ENCODE measurements at places on chromosomes 16 and 17.
A peak's percentile ranks its signal among the peaks of the same experiment; 100 is the strongest.

DNA sequence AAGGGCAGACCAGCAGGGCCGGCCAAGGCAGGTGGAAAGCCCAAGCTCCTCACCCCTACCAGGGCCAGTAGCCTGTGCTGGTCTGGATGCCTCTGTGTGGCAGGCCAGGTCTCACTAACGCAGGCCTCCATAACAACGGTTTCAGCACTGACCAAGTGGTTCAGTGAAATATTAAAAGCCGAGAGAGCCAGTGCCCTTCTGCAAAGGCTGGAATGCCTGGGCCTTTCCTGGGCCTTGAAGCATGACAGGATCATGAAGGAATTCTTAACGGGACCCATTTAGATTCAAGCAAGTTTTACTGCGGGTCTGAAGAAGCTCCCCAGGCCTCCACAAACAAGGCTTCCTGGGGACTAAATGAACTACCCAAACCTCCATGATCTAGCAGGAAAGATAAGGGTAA is 16.3 kb downstream of the ADAD2 start:
- DNase-seq: no peak

DNA sequence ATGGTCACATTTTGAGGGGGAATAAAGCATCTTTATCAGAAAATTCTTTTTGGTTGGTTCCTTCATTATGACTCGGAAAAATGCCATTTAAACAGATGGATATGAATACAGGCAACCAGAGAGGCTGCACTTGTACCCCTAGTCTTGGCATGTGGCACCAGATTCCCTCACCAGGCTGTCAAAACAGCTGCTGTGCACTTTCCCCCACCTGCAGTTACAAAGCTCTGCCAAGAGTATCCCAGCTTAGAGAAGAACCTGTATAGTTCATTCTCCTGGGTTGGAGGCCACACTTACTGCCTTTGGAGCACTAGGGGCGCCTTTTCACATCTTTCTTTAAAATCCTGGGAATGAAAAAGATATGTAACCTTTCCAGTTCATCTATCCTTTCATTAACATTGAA is 190.3 kb downstream of the KIF2B start:
- no peak for DNase-seq

DNA sequence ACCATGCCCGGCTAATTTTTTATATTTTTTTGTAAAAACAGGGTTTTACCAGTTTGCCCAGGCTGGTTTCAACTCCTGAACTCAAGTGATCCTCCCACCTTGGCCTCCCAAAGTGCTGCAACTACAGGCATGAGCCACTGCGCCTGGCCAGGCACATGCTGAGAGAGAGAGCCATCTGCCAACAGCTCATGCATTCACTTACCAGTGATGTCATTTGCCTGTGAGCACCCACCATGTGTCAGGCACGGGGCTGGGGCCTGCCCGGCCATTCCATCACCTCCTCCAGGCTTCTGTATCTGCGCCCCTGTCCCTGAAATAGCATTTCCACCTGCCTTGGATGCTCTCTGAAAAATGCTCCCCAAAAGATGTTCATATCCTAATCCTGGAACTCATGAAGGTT is 43.6 kb upstream of the PEMT start:
- no peak for DNase-seq

GRCh38 chr17:3922765-3923164 is 6.5 kb upstream of the P2RX1 start:
- DNase-seq: no peak

- DNase-seq: no peak
These were observed 85.5 kb upstream of the DOC2B start for GRCh38 chr17:266701-267667.

- peak; percentile 88 for DNase-seq
These were observed 631 bp downstream of the KREMEN2 start for GRCh38 chr16:2964475-2965336.

DNA sequence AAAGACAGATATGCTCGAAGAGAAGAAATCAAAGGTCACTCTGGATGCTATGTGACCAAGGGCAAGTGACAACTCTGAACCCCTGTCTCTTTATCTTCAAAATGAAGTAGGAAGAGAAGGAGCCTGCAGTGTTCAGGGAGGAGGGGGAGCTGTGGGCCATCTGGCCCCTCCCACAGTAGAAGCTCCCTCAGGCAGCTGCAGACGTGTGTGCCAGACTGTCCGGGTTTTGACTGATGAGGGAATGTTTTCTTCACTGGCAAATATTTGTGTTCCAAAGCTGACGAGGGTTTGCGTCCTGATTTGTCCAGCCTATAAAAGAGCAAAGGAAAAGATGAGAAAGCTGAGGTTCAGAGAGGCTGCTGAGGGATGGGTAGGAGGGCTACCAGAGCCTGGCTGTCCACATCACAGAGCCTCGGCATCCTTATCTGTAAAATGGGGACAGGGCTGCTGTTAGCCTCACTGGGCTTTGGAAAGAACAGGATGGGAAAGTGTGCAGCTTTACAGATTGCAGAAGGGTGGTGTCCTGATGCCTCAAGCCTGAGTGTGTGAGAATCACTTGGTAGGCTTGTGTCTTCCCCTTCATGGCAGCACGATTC is 1.8 kb upstream of the GINS2 start:
- no peak for DNase-seq

GRCh38 chr17:81000631-81001357 is 9.2 kb downstream of the CHMP6 start:
- no peak for DNase-seq

- DNase-seq: no peak
These were observed 11.1 kb upstream of the RNF112 start for GRCh38 chr17:19399750-19400450.

DNA sequence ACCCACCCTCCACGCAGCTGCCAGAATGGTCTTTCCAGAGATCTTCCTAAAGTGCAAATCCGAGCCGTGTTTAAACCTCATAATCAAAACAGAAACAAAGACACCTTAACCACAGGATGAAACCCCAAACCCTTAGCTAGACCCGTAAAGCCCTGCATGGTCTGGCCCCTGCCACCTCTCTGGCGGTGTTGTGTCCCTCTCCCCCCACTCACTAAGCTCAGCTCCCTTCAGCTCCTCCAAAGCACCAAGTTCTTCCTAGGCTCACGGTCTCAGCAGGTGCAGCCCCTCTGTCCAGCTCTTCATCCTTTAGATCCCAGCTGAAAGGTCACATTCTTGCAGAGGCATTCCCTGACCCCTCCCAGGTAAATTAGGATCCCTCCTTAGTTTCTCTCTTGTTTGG is 4.4 kb upstream of the NXPH3 start:
- DNase-seq: no peak

Measured in GM10248 (cell line).